Trophoblast cell (in vitro differentiated cells and primary cell): ENCODE measurements at places on chromosomes 3 and 15.

GRCh38 chr3:65647369-65647768 lies 391.3 kb downstream of the MAGI1 start:
- H3K27me3 ChIP-seq, result no peaks in the 10 kb centered on the region
- no peak overlapping the region for H3K4me3 ChIP-seq
- H3K4me1 ChIP-seq, result no peaks in the 10 kb centered on the region
- H3K36me3 ChIP-seq, result no peaks in the 10 kb centered on the region

DNA sequence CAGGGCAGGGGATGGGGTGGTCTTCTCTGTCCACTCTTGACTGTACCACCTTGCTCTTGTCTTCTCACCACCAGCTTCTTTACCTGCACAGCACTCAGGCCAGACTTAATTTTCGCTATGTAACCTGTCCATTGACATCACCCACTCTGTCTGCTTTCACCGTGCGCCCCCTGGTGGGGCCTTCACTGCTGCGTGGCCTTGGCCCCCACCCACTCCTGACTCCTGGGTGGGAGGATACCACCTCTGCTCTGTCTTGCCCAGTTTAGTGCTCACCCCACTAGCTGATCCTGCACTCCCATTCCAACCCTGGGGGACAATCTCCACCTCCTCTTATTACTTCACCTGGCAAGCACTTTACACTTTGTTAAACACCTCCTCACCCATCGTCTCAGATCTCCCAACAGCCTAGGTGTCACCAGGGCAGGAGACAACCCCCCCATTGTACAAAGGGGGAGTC lies 17.7 kb downstream of the PTH1R start:
- no peak overlapping the region for H3K27ac ChIP-seq
- H3K27me3 ChIP-seq, result peaks cover 11% of the 10 kb centered on the region
- peak; percentile 52 for DNase-seq
- no peak overlapping the region for H3K4me3 ChIP-seq
- H3K36me3 ChIP-seq, result no peaks in the 10 kb centered on the region

GRCh38 chr3:84991422-84991900 lies 32.7 kb downstream of the CADM2 start:
- H3K4me3 ChIP-seq, result no peak overlapping the region
- H3K36me3 ChIP-seq, result no peaks in the 10 kb centered on the region
- H3K27me3 ChIP-seq, result no peaks in the 10 kb centered on the region
- no peaks in the 10 kb centered on the region for H3K4me1 ChIP-seq
- no peak for DNase-seq

GRCh38 chr15:91316126-91316525 lies 216.1 kb downstream of the SV2B start:
- no peaks in the 10 kb centered on the region for H3K36me3 ChIP-seq
- H3K27ac ChIP-seq, result no peak overlapping the region
- no peak overlapping the region for H3K4me3 ChIP-seq
- DNase-seq, result no peak
- H3K4me1 ChIP-seq, result no peaks in the 10 kb centered on the region
- H3K27me3 ChIP-seq, result no peaks in the 10 kb centered on the region

GRCh38 chr3:129974833-129975704 lies 549 bp downstream of the TRH start:
- H3K27ac ChIP-seq, result no peak overlapping the region
- peaks cover 5% of the 10 kb centered on the region for H3K4me1 ChIP-seq
- DNase-seq, result no peak
- no peaks in the 10 kb centered on the region for H3K36me3 ChIP-seq
- peak overlapping the region; percentile 9 for H3K4me3 ChIP-seq

- no peak overlapping the region for H3K27ac ChIP-seq
- no peaks in the 10 kb centered on the region for H3K4me1 ChIP-seq
- no peaks in the 10 kb centered on the region for H3K27me3 ChIP-seq
Observed at GRCh38 chr3:57927916-57928315, 80.3 kb upstream of the FLNB start.

- peak; percentile 12 for DNase-seq
- H3K36me3 ChIP-seq, result peaks cover 2% of the 10 kb centered on the region
- H3K27me3 ChIP-seq, result no peaks in the 10 kb centered on the region
- H3K27ac ChIP-seq, result no peak overlapping the region
- H3K4me3 ChIP-seq, result no peak overlapping the region
- no peaks in the 10 kb centered on the region for H3K4me1 ChIP-seq
Observed at GRCh38 chr3:177085794-177086193, 111.5 kb downstream of the TBL1XR1 start.

GRCh38 chr3:126205717-126206655 lies 25.6 kb upstream of the ALDH1L1 start:
- no peaks in the 10 kb centered on the region for H3K4me1 ChIP-seq
- H3K27me3 ChIP-seq, result no peaks in the 10 kb centered on the region
- H3K4me3 ChIP-seq, result no peak overlapping the region
- no peak for DNase-seq
- H3K36me3 ChIP-seq, result no peaks in the 10 kb centered on the region

GRCh38 chr3:39141171-39141995 lies 12.0 kb downstream of the CSRNP1 start:
- no peaks in the 10 kb centered on the region for H3K27me3 ChIP-seq
- H3K27ac ChIP-seq, result peak overlapping the region; percentile 31
- no peak overlapping the region for H3K4me3 ChIP-seq
- DNase-seq, result peak; percentile 86
- peaks cover 57% of the 10 kb centered on the region for H3K36me3 ChIP-seq

DNA sequence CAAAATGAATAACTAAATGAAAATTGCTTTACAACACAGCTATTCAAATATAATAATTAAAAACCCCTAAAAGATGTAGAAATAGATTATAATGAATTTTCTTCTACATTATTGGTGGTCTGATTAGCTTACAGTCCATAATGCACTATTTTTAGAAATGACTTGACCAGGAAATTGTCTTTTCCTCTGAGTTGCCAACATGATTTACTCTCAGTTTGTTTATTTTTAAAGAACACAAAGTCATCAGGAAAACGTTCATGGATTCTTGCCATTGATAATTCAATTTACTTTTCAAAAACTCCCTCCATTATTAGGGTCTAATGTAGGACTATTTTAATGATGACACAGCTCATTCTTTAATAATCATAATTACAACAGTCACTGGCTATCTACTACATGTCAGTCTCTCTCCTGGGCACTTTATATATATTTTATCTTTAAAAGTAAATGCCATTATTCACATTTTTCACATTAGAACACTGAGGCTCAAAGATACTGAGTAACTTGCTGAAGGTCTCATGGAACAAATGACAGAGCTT lies 1.1 kb downstream of the TM4SF18 start:
- H3K4me3 ChIP-seq, result no peak overlapping the region
- H3K27ac ChIP-seq, result no peak overlapping the region
- no peaks in the 10 kb centered on the region for H3K27me3 ChIP-seq
- no peak for DNase-seq
- peaks cover 2% of the 10 kb centered on the region for H3K4me1 ChIP-seq

- no peaks in the 10 kb centered on the region for H3K4me1 ChIP-seq
- no peaks in the 10 kb centered on the region for H3K36me3 ChIP-seq
- no peak for DNase-seq
- H3K27me3 ChIP-seq, result no peaks in the 10 kb centered on the region
Observed at GRCh38 chr3:23481011-23481615, 278.0 kb downstream of the UBE2E2 start.

DNA sequence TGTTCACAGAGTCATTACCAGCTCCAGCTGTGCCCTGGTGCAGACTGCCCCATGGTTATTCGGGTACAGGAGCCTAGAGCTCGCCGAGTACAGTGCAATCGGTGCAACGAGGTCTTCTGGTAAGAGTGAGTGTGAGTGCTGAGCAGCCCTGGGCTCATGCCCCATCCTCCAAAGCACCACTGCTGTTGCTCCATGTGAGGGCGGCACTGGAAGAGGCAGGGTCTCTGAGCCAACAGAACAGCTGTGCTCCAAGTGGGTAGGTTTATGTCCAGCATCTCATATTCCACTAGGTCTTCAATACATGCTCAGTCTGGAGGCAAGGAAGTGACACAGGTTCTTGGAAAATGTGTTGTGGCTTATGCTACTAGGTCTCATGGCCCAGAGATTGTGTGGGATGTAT lies 19.5 kb upstream of the P4HTM start:
- no peaks in the 10 kb centered on the region for H3K4me1 ChIP-seq
- no peak for DNase-seq
- H3K36me3 ChIP-seq, result peaks cover 61% of the 10 kb centered on the region
- no peaks in the 10 kb centered on the region for H3K27me3 ChIP-seq

DNA sequence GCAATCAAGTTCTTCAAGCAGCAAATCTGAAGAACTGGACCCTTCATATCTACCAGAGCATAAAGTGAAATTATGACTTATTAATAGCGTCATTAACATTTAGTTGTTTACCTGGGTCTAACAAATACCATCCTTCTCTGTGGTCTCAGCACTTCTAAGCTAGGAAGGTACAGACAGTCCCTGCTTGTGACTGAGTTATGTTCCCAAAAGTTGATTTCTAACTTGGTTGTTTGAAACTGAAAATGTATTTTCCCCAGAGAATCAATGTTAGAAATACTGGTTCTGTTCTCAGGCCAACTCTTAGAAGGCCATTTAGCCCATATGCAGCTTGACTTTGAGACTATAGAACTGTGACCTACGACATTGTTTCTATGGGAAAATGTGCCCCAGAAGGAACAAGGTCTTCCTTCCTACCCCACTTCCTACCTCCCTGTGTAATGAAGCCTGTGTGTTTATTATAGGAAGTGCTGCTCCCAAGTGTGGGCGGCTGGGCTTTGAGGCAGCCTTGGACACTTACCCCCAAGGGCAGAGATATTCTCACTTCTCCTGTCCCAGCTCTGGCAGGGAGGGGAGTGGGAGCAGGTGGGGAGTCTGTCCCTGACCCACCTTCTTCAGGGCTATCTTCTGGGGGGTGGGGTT lies 12.2 kb upstream of the MAPK6 start:
- H3K27ac ChIP-seq, result no peak overlapping the region
- DNase-seq, result no peak
- H3K36me3 ChIP-seq, result no peaks in the 10 kb centered on the region
- H3K27me3 ChIP-seq, result no peaks in the 10 kb centered on the region

GRCh38 chr15:68208636-68209240 lies 3.6 kb upstream of the CALML4 start:
- H3K4me1 ChIP-seq, result peaks cover 3% of the 10 kb centered on the region
- H3K36me3 ChIP-seq, result peaks cover 17% of the 10 kb centered on the region
- no peak overlapping the region for H3K27ac ChIP-seq

DNA sequence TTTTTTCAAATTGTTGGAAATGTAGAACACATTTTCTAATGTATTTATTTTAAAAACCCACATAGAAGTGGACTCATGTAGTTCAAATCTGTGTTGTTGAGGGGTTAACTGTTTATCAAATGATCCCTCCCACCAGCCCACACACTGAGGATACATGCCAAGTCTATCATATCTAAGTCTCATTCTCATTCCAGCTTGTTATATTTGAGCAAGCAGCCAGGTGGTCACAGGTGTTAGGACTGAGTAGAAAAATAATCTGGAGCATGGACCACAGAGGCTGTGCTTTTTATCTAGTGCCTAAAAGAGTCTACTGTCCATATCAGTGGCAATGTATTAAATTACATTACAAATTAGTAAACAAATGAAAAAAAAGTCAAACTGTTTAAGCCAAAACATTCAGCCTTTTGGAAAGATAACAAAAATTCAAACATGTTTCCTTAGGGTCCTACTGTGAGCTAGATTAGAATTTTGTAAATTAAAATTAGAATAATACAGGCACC lies 20.7 kb upstream of the SPESP1 start:
- H3K27me3 ChIP-seq, result no peaks in the 10 kb centered on the region
- H3K36me3 ChIP-seq, result no peaks in the 10 kb centered on the region
- H3K4me1 ChIP-seq, result no peaks in the 10 kb centered on the region
- no peak overlapping the region for H3K4me3 ChIP-seq
- H3K27ac ChIP-seq, result no peak overlapping the region

GRCh38 chr15:59532770-59533379 lies 78.7 kb upstream of the GCNT3 start:
- no peaks in the 10 kb centered on the region for H3K27me3 ChIP-seq
- peak; percentile 76 for DNase-seq
- H3K4me1 ChIP-seq, result no peaks in the 10 kb centered on the region
- no peak overlapping the region for H3K27ac ChIP-seq
- no peak overlapping the region for H3K4me3 ChIP-seq

- no peak overlapping the region for H3K27ac ChIP-seq
- no peaks in the 10 kb centered on the region for H3K36me3 ChIP-seq
- H3K4me1 ChIP-seq, result peaks cover 6% of the 10 kb centered on the region
- H3K4me3 ChIP-seq, result no peak overlapping the region
Observed at GRCh38 chr15:73800662-73801345, 47.7 kb upstream of the INSYN1 start.

GRCh38 chr15:31498329-31498728 lies 171.7 kb downstream of the KLF13 start:
- no peak for DNase-seq
- no peaks in the 10 kb centered on the region for H3K36me3 ChIP-seq
- H3K27ac ChIP-seq, result no peak overlapping the region
- H3K4me1 ChIP-seq, result peaks cover 8% of the 10 kb centered on the region
- H3K4me3 ChIP-seq, result no peak overlapping the region
- no peaks in the 10 kb centered on the region for H3K27me3 ChIP-seq

DNA sequence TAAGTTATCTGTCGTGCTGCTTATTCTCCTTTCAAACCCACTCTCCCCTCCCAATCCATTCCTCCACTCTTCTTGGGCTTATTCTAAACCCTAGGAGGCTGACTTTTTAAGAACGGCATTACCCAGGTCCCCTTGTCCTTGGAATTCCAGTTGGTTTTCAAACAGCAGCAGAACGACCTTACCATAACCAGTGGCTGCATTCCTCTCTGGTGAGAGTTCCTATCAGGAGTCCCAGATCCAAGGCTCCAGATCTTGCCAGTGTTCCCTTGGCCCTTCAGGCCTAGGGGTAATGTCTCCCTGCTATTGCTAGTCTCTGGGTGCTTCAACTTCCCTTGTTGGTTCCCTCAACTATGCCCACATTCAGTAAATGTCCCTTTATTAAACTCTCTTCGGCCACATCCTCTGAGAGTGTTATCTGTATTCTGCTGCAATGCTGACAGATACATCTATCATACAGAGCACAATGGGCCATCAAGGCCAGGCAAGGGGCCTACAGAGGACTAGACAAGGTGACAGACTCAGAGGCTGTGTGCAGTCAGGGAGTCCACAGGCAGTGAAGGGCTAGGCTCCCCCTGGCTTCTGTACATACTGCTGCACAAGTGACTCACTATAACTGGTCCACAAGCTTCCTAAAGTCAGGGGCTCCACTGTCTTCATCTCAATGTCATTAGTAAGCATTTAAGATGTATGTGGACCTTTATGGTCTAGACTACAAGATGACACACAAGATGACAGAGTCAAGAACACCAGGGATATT lies 10.1 kb downstream of the LYSMD2 start:
- peaks cover 10% of the 10 kb centered on the region for H3K4me1 ChIP-seq
- H3K27me3 ChIP-seq, result no peaks in the 10 kb centered on the region
- H3K4me3 ChIP-seq, result no peak overlapping the region
- peak overlapping the region; percentile 81 for H3K27ac ChIP-seq
- no peaks in the 10 kb centered on the region for H3K36me3 ChIP-seq

GRCh38 chr3:47533996-47534454 lies 20.5 kb upstream of the ELP6 start:
- no peak overlapping the region for H3K4me3 ChIP-seq
- H3K36me3 ChIP-seq, result no peaks in the 10 kb centered on the region
- H3K27me3 ChIP-seq, result no peaks in the 10 kb centered on the region
- DNase-seq, result no peak
- H3K4me1 ChIP-seq, result no peaks in the 10 kb centered on the region

- no peak for DNase-seq
- H3K36me3 ChIP-seq, result no peaks in the 10 kb centered on the region
- H3K4me3 ChIP-seq, result no peak overlapping the region
- H3K4me1 ChIP-seq, result peaks cover 4% of the 10 kb centered on the region
Observed at GRCh38 chr3:56918111-56918568, 116.4 kb upstream of the ARHGEF3 start.
